Glutamatergic neuron (in vitro differentiated cells): ENCODE measurements at places on chromosomes 6 and 20. TPM values are rescaled to one million over a fixed set of nuclear protein-coding genes. Genes with fewer than 3 reads are reported as not detected.

- no peak for DNase-seq
Observed at GRCh38 chr20:53020834-53021233, 48.7 kb downstream of the TSHZ2 start.

DNA sequence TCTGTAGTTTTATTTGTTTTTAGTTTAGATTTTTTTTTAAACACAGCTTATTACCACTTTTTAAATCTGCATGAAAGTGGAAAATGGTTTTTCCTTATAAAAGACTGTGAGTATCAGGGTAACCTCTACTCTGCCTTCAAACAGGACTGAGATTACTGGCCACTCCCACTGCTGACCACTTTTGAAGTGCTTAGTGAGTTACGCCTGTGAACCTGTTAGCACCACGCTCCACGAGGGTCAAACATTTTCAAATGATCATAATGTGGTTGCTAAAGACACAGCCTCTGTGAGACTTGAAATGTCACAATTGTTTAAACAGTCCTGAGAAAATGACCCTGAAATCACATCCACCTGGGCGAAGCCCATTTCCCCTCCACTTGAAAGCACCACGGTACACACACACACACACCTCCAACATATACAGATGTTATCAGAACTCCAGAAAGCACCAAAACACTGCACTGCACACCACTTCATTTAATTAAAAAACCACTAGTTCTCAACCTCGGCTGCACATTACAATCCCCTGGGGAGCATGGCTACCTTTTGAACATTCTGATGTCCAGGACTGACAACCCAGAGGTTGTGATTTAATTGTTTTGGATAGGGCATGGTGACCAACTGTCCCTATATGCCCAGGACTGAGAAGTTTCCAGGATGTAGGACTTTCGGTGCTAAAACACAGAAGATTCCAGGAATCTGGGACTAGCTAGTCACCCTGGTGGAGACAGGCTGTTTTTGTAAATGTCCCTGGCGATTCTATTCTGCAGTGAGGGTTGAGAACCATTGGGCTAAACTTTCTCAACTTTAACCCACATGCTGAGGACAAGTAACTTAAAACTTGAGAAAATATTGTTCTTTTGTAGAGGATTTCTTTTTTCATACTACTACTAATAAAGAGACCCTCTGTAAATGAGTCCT, 176.4 kb upstream of the MYLIP start:
- DNase-seq, result no peak

Gene LSM2
- total RNA-seq, result 68.2 TPM

Gene CCN2
- total RNA-seq, result 1.2 TPM

Gene NRN1
- 48.5 TPM for total RNA-seq
